ENCODE measurements at places on chromosomes 1 and 21.

- DNase-seq = no peak
Observed at GRCh38 chr1:87733386-87733785, 404.7 kb downstream of the LMO4 start.

GRCh38 chr21:38342739-38343138 is 85.9 kb downstream of the KCNJ15 start:
- DNase-seq = no peak

DNA sequence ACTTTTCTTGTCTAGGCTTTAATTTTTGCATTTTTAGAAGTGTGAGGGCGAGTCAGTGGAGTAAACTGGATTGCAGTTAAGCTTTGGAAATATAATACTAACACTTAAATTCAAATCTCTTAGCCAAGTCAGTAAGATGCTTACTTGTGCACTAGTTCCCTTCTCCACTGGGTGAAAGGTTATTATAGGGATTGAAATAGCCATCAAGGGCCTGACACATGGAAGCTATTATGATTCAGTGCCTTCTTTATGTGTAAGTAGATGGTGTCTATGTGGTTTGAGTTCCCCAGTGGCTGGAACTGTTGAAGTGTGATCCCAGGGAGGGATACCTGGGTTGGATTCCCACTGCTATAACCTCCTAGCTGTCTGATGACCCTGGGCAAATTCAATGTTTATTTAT is 24.7 kb upstream of the DMRTA2 start:
- DNase-seq = no peak

DNA sequence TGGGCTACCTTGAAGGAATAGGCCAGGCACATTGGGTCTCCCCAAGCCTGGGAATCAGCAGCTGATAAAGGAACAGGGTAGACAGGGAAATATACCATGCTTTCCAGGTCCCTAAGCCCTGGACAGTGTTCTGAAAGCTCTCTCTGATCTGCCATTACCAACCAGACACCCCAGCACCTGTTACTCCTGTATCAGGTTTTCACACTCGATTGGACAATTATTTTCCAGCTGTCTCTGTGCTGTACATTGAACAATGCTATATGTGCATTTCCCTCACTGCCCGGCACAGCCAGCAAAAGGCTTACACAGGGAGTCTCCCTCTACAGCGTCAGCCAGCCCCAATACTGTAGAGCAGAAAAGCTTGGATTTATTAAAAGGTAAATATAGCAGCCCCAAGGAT is 4.7 kb downstream of the CFAP45 start:
- no peak for DNase-seq

DNA sequence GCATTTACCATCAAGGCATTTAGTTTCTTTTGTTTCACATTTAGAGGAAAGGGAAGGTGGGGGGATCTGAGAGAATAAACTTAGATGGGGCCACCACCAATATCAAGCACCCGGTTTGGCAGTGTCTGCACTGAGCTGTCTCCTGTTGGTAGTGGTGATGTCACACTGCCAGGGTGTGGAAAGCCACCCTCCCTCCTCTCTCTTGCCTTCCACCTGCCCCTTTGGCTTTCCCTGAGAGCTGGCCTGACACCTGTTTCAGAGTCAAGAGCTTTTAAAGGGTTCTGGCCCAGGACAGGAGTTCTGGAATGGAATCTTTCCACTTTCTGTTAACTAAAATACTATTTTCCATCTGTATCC is 13.4 kb downstream of the ATF3 start:
- DNase-seq = no peak
